Mesenchymal stem cell (in vitro differentiated cells and primary cell): ENCODE measurements at places on chromosomes 4 and X.

- no peaks in the 10 kb centered on the region for H3K4me1 ChIP-seq
- DNase-seq: peak; percentile 21
- no peak overlapping the region for H3K4me3 ChIP-seq
- no peaks in the 10 kb centered on the region for H3K27me3 ChIP-seq
- no peak overlapping the region for H3K27ac ChIP-seq
These were observed 641.3 kb downstream of the RPA4 start for GRCh38 chrX:97524997-97525396.

DNA sequence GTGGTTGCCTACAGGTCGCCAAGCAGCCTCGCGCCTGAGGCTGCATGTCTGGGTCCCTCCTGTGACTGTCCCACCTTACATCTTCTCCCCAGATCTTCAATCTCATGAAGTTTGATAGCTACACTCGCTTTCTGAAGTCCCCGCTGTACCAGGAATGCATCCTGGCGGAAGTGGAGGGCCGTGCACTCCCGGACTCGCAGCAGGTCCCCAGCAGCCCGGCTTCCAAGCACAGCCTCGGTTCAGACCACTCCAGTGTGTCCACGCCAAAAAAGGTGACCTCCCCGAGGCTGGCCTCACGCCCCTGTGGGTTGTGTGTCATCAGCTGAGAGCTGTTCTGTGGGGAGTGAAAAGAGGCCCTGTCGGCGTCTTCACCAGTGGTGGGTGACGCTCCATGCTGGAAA is 24.9 kb upstream of the HGFAC start:
- no peak overlapping the region for H3K4me3 ChIP-seq
- H3K27me3 ChIP-seq: no peaks in the 10 kb centered on the region
- H3K36me3 ChIP-seq: peaks cover 64% of the 10 kb centered on the region
- no peak overlapping the region for H3K27ac ChIP-seq

DNA sequence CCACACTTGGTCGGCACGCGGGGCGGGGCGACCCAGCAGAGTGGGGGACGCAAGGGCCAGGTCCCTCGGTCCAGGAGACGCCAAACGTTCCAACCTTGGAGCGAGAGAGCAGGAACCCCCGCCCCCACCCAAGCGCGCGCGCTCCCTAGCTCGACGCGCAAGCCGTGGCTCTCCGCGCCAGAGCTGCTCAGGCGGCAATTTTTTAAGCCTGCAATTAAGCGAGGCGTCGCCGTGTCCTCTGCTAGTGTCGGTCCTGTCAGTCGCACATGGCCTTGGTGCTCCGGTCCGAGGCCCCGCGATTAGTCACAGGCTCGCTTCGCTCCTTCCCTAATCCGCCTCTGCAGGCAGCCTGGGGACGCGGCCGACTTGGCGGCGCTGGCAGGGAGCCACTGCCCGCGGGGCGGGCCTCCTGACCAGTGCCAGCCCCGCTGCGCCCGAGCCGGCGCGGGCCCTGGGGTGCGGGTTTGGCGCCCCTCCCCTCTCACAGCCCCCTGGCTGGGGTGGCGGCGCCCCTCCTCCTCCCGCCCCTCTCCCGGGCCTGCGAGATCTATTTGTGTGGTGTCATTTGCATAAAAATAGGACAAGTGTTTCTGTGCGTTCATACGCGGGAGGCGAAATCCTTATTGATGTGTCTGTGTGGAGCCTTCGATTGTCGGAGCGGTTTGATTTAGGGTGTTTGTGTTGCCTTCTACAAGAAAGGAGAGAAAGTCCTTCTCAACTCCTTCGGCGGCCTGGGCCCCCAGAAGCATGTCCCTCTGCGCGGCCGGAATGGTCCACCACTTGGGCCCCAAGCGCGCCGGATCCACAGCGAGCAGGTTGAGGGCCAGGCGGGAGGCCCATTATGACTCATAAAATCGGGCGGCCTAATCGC is 9.8 kb upstream of the BCOR start:
- no peaks in the 10 kb centered on the region for H3K36me3 ChIP-seq
- peaks cover 29% of the 10 kb centered on the region for H3K27me3 ChIP-seq
- peaks cover 26% of the 10 kb centered on the region for H3K4me1 ChIP-seq
- DNase-seq: peak; percentile 77
- H3K27ac ChIP-seq: peak overlapping the region; percentile 93

DNA sequence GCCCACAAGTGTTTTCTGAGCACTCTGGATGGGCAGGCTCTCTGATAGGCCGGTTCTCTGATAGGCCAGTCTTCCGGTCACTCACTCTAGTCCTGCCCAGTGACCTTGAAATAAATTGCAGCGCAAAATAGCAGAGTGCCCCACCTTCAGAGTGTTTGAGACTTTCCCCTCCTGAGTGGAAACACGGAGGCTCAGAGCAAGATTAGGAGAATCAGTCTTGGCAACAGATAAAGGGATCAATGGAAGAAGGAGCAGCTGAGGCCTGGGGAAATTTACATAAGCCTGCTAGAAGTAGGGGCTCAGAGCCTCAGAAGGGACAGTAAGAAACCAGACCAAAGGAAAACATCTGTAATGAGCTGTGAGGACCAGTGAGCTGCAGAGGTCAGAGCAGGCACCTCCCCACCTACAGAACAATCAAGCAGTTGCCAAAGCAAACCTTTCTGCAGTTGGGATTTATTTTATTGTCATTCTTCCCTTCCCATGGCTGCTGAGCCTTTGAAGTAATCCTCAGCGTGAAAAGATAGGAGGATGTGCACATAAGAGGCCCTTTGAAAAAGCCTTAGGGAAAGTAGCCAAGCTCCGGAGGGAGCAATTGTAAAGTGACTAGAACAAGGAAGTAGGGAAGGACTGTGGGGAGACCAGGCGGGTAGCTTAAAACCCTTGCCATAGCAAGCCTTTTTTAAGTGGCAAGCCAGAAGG is 89.1 kb upstream of the TSPAN5 start:
- H3K27me3 ChIP-seq: no peaks in the 10 kb centered on the region
- no peaks in the 10 kb centered on the region for H3K36me3 ChIP-seq
- peak overlapping the region; percentile 3 for H3K27ac ChIP-seq
- no peak overlapping the region for H3K4me3 ChIP-seq

- no peak overlapping the region for H3K4me3 ChIP-seq
- no peak overlapping the region for H3K27ac ChIP-seq
- H3K27me3 ChIP-seq: peaks cover 7% of the 10 kb centered on the region
- no peak for DNase-seq
- no peaks in the 10 kb centered on the region for H3K36me3 ChIP-seq
These were observed 16.0 kb downstream of the GSPT2 start for GRCh38 chrX:51759055-51759839.

GRCh38 chr4:1996866-1997611 is 11.7 kb downstream of the NELFA start:
- no peak overlapping the region for H3K27ac ChIP-seq
- H3K27me3 ChIP-seq: no peaks in the 10 kb centered on the region
- H3K36me3 ChIP-seq: peaks cover 17% of the 10 kb centered on the region
- H3K4me3 ChIP-seq: no peak overlapping the region
- peaks cover 4% of the 10 kb centered on the region for H3K4me1 ChIP-seq
